ENCODE measurements at places on chromosomes 1 and 21. TPM values are rescaled to one million over a fixed set of nuclear protein-coding genes. Genes with fewer than 3 reads are reported as not detected.

Gene GSTM1
- total RNA-seq = 0.40 TPM

Gene UBXN10
- total RNA-seq = 2.3 TPM

DNA sequence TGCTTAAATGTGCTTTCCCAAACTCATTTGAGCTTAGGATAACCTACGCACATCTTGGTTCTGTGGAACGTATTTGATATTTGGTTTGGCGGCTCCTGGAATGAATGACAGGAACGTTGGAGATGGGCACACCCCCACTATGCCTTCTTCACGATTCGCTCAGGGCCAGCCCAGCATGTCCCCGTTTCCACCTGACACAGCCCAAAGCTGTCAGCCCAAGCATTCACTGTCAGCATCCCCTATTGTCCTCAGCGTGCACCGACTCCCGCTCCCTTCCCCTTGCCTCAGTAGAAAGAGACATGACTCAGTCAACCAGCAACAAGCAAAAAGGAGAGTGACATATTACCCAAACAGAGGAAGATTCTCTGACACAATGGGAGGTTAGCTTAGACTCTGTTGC lies 181.4 kb downstream of the KCNJ6 start:
- DNase-seq = no peak

DNA sequence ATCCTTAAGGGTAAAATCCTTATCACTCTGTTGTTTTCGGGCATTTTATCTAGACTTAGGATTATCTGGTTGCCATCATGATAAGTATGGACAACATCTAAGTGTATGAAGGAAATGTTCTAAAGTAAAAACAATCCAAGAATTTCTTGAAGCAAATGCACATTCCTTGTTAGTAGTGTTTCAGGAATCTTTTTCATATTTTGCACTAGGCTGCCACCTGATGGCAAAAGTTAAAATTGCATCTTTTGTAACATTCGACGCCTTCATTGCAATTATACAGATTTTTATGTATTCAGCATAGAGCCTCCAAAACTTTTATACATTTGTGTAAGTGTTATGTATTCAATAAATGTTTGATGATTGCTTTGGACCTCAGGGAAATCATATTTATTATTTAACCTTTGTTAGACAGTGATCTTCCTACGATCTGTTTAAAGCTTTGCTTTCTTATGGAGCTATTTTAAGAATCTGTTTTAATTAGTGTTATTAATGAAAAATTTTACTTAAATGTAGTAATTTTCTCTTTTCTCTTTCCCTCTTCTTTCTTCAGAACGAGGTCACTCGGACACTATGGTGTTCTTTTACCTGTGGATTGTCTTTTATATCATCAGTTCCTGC lies 49.4 kb upstream of the KIAA1614 start:
- peak; percentile 55 for DNase-seq

DNA sequence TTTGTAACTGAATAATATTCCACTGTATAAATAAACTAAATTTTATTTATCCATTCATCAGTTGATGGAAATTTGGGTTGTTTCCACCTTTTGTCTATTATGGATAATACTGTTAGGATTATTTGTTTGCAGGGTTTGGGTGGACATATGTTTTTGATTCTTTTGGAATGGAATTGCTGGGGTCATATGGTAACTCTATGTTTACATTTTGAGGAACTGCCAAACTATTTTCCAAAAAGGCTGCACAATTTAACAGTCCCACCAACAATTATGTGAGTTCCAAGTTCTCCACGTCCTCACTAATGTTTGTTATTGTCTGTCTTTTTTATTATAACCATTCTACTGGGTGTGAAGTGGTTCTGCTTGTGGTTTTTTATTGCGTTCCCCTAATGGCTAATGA lies 4.3 kb upstream of the SERBP1 start:
- no peak for DNase-seq

DNA sequence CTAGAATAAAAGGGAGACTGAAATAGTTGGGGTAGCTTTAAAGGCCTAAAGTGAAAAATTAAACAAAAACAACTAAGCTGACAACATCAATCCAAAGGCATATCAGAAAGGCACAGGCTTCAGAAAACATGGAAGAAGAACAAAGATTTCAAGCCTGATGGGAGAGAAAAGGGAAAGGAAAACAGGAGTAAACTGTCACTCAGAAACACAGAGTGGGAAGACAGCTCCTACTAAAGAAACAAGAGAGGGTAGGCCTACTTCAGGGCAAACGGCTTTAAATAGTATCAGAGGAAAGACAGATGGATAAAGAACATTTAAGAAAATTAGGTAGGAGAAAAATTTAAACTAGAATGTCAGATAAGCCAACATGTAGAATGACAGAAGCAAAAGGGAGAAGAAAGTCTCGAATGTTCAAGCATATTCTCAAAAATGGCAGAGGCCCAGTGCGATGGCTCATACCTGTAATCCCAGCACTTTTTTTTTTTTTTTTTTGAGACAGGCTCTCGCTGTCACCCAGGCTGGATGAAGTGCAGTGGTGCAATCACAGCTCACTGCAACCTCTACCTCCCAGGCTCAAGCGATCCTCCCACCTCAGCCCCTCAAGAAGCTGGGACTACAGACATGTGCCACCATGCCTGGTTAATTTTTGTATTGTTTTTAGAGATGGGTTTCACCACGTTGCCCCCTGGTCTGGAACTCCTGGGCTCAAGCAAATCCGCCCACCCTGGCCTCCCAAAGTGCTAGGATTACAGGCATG lies 7.6 kb downstream of the EGLN1 start:
- DNase-seq = no peak

GRCh38 chr1:87513966-87514660 lies 185.4 kb downstream of the LMO4 start:
- DNase-seq = no peak
